ENCODE measurements at places on chromosomes 5 and 9. TPM values are rescaled to one million over a fixed set of nuclear protein-coding genes. Genes with fewer than 3 reads are reported as not detected.

PCDHGA5 gene
- 7.2 TPM for total RNA-seq

MCC gene
- total RNA-seq: 26.8 TPM

PCDHB2 gene
- total RNA-seq: 12.7 TPM

ARL10 gene
- 39.7 TPM for total RNA-seq

BTNL3 gene
- total RNA-seq: not detected

LCN6 gene
- total RNA-seq: not detected

ASPN gene
- total RNA-seq: 2.3 TPM

SELENOP gene
- total RNA-seq: 51.7 TPM

CDX1 gene
- not detected for total RNA-seq

CDKN2A gene
- total RNA-seq: 0.46 TPM

SHLD3 gene
- total RNA-seq: 10.8 TPM
